MCF 10A (cell line): ENCODE measurements at places on chromosomes 5 and 9. TPM values are rescaled to one million over a fixed set of nuclear protein-coding genes. Genes with fewer than 3 reads are reported as not detected.

DNA sequence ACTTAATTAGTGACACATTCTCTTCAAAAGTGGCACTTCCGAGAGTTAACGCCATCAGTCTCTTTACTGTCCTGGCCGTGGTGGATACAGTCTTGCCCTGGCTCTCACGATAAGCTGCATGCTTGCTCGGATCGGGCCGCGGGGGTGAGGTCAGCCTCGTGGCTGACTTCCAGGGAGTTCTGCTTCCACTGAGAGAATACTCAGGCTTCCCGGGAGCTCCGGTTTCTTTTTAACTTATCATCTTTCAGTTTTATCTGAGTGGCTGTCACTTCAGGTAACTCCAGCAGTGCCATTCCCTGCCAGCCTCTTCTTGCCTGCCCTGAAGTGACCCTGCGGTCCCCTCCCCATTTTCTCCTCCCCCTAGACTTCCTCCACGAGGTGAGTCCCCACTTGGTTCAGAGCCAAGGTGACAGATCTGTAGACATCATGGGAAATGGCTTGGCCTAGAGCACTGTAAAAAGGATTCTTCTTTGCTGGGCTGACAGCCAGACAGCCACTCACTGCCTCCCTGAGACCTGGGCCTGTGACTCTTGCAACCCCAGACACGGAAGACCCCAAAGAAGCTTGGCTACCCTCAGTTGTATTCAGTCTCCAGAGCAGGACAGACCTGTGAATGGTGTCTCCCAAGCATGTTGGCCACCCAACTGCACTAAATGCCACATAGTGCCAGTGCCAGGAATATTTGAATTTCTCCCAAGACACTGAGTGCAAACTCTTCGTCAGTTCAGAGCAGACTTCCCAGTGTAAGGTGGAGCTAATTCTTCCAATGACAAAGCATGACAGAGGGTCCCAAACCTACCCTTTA, 95.1 kb downstream of the DAPK1 start:
- no peaks in the 10 kb centered on the region for H3K27me3 ChIP-seq
- peak; percentile 38 for DNase-seq
- peak overlapping the region; percentile 45 for H3K4me3 ChIP-seq
- peak overlapping the region; percentile 64 for H3K27ac ChIP-seq
- peaks cover 9% of the 10 kb centered on the region for H3K4me1 ChIP-seq

DNA sequence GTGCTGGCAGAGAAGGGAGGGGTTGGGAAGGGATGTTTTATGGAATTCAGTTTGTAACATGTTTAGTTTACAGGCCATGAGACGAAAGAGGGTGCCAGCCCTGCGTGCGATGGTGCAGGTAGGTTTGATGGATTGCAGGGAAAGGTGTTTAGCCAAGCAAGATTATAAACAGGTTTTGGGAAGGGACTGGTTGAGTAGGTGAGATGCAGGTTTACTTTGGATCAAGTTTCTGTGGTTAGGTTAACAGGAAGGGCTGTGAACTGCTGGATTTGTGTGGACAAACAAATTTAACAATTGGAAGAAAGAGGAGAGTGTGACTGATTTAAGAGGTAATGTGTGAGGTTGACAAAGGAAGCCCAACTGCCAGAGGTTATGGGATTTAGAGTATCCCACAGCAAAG, 32.6 kb upstream of the GPX3 start:
- H3K27ac ChIP-seq = no peak overlapping the region
- no peaks in the 10 kb centered on the region for H3K27me3 ChIP-seq
- DNase-seq = no peak
- H3K4me1 ChIP-seq = no peaks in the 10 kb centered on the region
- H3K4me3 ChIP-seq = no peak overlapping the region

- peaks cover 31% of the 10 kb centered on the region for H3K4me1 ChIP-seq
- H3K4me3 ChIP-seq = no peak overlapping the region
- no peak for DNase-seq
- peak overlapping the region; percentile 84 for H3K27ac ChIP-seq
- no peaks in the 10 kb centered on the region for H3K27me3 ChIP-seq
Measured at GRCh38 chr9:112013266-112013665, 116.7 kb downstream of the UGCG start.

DNA sequence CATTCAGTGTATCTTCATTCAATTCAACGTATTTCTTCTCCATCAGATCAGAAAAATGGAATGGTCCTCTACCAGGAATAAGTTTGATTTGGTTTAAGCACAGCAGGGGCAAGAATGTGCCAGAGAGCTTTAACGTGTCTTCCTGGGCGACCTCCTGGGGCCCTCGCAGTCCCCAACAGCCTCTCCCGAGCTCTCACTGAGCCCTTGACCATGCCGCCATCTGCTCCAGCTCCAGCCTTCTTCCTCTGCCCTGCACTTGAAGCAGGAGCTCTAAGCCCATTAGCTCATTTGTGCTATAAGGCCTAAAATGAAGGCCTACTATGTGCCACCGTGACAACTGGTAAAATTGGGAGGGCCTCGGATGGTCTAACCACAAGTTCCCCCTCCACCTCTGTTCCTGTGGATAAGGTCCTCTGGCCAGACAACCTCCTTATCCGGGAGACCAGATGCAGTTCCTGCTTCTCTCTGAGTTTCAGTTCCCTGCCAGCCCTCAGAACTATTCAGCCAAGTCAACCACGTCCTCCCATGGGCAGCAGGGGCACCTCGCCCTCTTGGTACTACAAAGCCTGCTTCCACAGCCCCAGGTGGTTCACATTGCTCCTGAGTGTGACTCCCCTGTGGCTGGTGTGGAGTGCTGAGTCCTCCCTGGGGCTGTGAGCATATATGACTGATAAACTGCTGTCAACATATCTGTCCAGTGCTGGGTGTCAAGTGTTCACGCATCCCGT, 35.8 kb downstream of the C5orf15 start:
- no peaks in the 10 kb centered on the region for H3K27me3 ChIP-seq
- no peak for DNase-seq
- H3K4me1 ChIP-seq = no peaks in the 10 kb centered on the region

DNA sequence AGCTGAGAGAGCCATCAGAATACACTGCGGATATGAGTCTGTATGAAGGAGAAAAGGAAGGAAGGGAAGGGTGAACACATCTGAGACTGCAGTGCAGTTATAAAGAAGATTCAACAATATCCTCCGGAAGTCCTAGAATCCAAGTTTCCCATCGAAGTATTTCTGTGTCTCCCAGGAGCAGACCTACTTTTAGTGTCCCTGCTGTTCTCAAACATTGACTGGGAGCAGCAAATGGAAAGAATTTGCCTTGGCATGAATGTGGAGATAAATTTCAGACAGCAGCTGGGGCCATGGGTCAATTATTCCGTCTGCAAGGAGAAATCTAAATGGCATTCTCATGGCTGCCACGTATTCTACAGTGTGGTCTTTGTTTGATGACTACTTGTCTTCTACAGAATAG, 478.1 kb upstream of the SMC2 start:
- no peaks in the 10 kb centered on the region for H3K36me3 ChIP-seq
- no peak for DNase-seq
- no peak overlapping the region for H3K4me3 ChIP-seq
- H3K27ac ChIP-seq = no peak overlapping the region

GRCh38 chr9:33318781-33319180, 28.5 kb downstream of the NFX1 start:
- H3K27ac ChIP-seq = peak overlapping the region; percentile 70
- no peak for DNase-seq
- H3K4me3 ChIP-seq = no peak overlapping the region

DNA sequence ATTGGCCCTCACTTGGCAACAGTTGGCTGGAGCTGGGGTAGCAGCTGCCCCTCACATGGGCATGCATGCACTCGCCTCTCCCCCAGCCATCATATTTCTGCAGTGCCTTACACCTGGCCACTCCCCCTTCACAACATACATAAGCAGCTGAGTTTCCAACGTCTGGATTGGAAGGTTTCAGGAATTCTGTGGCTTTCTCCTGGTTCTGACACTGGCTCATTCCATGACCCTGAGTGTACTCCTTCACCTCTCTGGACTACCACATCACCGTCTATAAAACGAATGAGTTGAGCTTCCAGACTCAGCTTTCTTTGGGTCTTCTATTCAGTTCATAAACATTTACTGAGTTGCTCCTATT, 84.3 kb downstream of the GALNT10 start:
- peaks cover 39% of the 10 kb centered on the region for H3K4me1 ChIP-seq
- H3K27ac ChIP-seq = peak overlapping the region; percentile 42
- DNase-seq = peak; percentile 42
- H3K4me3 ChIP-seq = no peak overlapping the region
- no peaks in the 10 kb centered on the region for H3K27me3 ChIP-seq

GRCh38 chr5:177044641-177045040, 22.1 kb downstream of the ZNF346 start:
- H3K27me3 ChIP-seq = no peaks in the 10 kb centered on the region
- no peak for DNase-seq
- peaks cover 12% of the 10 kb centered on the region for H3K4me1 ChIP-seq
- H3K4me3 ChIP-seq = no peak overlapping the region

DNA sequence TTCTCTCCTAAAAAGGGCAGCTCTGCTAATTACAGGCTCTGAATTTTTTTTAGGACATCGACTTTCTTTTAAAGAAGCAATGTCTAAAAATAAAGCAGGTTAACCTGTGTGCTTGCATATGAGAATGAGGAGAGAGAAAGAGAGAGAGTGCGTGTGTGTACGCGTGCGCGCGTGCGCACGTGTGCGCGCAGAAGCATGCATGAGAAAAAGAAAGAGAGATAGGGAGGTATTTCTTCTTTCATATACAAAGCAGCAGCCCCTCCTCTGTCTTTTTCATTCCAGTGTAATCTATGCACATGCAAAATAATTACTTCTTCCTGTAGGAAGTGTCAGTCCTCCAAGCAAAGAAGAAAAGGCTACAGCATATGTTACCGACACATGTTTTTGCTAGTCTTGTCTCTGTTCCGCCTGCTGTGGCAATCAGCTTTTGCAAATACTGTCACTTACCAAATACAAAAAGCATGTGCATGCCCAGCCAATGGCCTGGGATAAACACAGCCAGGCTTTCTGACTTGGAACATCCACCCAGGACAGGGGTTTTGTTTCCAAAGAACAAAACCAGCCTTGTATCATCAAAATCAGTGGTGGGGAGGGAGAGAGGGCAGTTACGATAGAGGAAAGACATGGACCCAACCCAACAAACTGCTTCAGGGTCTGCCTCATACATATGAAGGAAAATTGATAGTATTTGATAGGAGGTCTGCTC, 252.3 kb upstream of the SLC24A2 start:
- H3K27ac ChIP-seq = no peak overlapping the region
- H3K36me3 ChIP-seq = no peaks in the 10 kb centered on the region
- no peak for DNase-seq
- H3K4me3 ChIP-seq = no peak overlapping the region
- H3K4me1 ChIP-seq = peaks cover 5% of the 10 kb centered on the region
- H3K27me3 ChIP-seq = no peaks in the 10 kb centered on the region

- H3K4me1 ChIP-seq = no peaks in the 10 kb centered on the region
- no peaks in the 10 kb centered on the region for H3K36me3 ChIP-seq
- no peak for DNase-seq
- no peaks in the 10 kb centered on the region for H3K27me3 ChIP-seq
- H3K27ac ChIP-seq = no peak overlapping the region
Measured at GRCh38 chr5:39475159-39475571, 50.4 kb upstream of the DAB2 start.

- no peaks in the 10 kb centered on the region for H3K27me3 ChIP-seq
- H3K27ac ChIP-seq = no peak overlapping the region
- no peak for DNase-seq
- peaks cover 23% of the 10 kb centered on the region for H3K4me1 ChIP-seq
- no peaks in the 10 kb centered on the region for H3K36me3 ChIP-seq
Measured at GRCh38 chr5:65061974-65062353, 293.2 kb downstream of the CWC27 start.

GRCh38 chr5:56344594-56344993, 111.5 kb upstream of the ANKRD55 start:
- H3K36me3 ChIP-seq = no peaks in the 10 kb centered on the region
- H3K27me3 ChIP-seq = no peaks in the 10 kb centered on the region
- no peak for DNase-seq
- no peak overlapping the region for H3K27ac ChIP-seq

- H3K36me3 ChIP-seq = no peaks in the 10 kb centered on the region
- no peaks in the 10 kb centered on the region for H3K27me3 ChIP-seq
- no peak for DNase-seq
- H3K4me3 ChIP-seq = no peak overlapping the region
Measured at GRCh38 chr5:145971108-145971507, 34.7 kb downstream of the SH3RF2 start.

GRCh38 chr9:97237951-97238889, 69.2 kb upstream of the CCDC180 start:
- H3K4me3 ChIP-seq = peak overlapping the region; percentile 92
- peak overlapping the region; percentile 91 for H3K27ac ChIP-seq
- peak; percentile 84 for DNase-seq
- peaks cover 5% of the 10 kb centered on the region for H3K36me3 ChIP-seq
- H3K4me1 ChIP-seq = peaks cover 12% of the 10 kb centered on the region

DNA sequence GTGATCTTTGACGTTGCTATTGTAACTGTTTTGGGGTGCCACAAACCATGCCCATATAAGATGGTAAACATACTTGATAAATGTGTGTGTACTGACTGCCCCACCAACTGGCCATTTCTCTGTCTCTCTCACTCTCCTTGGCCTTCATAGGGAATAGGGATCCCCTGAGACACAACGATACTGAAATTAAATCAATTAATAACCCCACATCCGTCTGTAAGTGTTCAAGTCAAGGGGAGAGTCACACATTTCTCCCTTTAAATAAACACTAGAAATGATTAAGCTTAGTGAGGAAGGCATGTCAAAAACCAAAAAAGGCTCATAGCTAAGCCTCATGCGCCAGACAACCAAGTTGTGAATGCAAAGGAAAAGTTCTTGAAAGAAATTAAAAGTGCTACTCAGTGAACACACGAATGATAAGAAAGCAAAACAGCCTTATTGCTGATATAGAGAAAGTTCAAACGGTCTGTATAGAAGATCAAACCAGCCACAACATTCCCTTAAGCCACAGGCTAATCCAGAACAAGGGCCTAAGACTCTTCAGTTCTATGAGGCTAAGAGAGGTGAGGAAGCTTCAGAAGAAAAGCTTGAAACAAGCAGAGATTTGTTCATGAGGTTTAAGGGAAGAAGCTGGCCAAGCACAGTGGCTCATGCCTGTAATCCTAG, 111.1 kb downstream of the UGCG start:
- DNase-seq = no peak
- H3K36me3 ChIP-seq = no peaks in the 10 kb centered on the region
- no peaks in the 10 kb centered on the region for H3K27me3 ChIP-seq
- peaks cover 23% of the 10 kb centered on the region for H3K4me1 ChIP-seq

- DNase-seq = no peak
- peaks cover 42% of the 10 kb centered on the region for H3K36me3 ChIP-seq
- no peaks in the 10 kb centered on the region for H3K27me3 ChIP-seq
- peak overlapping the region; percentile 50 for H3K27ac ChIP-seq
Measured at GRCh38 chr5:67160272-67160671, 36.3 kb downstream of the CD180 start.

GRCh38 chr9:111298111-111298510, 31.9 kb downstream of the OR2K2 start:
- H3K36me3 ChIP-seq = no peaks in the 10 kb centered on the region
- peaks cover 6% of the 10 kb centered on the region for H3K4me1 ChIP-seq
- H3K27ac ChIP-seq = no peak overlapping the region
- H3K4me3 ChIP-seq = no peak overlapping the region

AMACR gene
- 6.6 and 7.9 TPM in 2 replicates for total RNA-seq

SPATA31C1 gene
- not detected in 2 replicates for total RNA-seq

SLC1A1 gene
- total RNA-seq = 0.16 TPM in 1 of 2 replicates, not detected in the other

PCDHA9 gene
- total RNA-seq = 0.25 and 0.28 TPM in 2 replicates

LAMC3 gene
- not detected in 2 replicates for total RNA-seq

PCDHGA6 gene
- total RNA-seq = 0.44 and 0.49 TPM in 2 replicates

ORM1 gene
- not detected in 2 replicates for total RNA-seq

SPATA31D3 gene
- total RNA-seq = not detected in 2 replicates

CBY3 gene
- not detected in 2 replicates for total RNA-seq

TRIM14 gene
- 15.8 and 17.9 TPM in 2 replicates for total RNA-seq
